Left lung (tissue), 14 donors: ENCODE measurements at places on chromosomes 4 and X.

DNA sequence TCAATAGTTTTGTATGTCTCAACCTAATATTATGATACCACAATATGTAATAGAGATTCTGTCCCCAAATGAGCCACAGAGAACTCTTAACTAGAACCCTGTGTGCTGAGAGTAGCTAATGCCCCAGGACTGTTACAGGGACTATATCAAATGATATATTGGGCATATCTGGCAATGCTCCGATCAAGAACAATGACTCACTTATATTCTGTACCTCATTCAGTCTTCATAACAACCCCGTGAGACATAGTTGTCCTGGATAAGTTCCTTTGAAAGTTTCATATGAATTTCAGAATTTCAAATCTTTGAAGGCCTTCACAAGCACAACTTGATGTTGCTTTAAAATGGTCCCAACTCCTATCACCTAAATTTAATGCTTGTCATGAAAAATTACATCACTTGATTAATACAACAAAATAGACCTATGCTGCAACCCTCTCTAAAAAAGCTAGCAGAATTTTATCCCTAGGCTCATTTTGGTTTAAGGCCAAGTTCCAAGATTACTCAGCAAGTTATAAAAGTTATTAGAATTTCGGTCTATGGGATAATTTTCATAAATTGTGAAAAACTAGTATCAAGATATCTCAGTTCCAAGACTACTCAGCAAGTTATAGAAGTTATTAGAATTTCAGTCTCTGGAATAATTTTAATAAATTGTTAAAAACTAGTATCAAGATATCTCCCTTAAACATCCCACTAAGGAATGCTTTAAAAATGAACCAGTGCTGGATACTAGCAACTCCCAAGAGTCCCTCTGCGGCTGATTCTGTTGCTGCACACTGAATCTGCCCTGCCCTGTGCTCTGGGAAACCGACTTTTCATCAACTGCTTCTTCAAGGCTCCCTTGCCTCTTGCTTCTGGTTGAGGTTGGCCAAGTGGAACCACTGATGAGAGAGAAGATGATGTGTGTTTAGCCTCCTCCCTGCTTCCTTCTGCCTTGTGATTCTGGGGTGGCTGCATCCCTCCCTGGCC lies 6.0 kb upstream of the ANXA3 start:
- DNase-seq, result no peak

GRCh38 chr4:80255329-80256095 lies 11.0 kb upstream of the FGF5 start:
- no peak for DNase-seq

- no peak for DNase-seq
These were observed 36.7 kb downstream of the SLC2A9 start for GRCh38 chr4:9984621-9985020.

DNA sequence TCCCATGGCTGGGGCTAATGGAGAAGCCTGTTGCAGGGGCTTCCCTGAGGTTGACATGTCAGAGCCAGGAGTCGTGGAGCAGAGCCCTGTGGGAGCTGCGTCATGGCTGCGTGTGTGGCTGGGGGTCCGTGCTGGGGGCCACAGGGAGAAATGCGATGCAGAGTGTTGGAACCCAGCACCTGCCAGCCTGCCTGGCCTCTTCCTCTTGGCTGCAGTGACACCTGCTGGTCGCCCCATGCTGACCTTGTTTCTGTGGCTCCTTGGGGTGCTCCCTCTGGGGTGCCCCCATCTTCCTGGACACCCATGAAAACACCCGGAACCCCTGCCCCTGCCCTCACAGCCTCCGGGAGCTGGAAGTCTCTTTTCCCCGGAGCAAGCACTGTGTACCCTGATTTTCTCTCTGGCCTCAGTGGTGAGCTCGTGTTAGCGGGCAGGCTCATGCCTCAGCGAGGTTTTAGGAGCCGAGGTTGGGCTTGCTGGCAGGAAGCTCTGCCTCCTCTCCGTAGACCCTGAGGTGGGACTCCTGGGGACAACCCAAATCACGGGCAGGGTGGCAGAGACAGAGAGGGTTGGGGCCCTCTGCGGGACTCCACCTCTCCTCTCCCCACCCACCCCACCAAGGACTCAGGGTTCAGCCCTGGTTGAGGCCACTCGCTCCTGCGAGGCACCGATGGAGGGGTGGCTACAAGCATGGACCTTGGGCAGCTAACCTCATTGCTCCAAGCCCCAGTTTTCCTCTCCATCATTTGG lies 103.7 kb downstream of the SORCS2 start:
- no peak for DNase-seq

DNA sequence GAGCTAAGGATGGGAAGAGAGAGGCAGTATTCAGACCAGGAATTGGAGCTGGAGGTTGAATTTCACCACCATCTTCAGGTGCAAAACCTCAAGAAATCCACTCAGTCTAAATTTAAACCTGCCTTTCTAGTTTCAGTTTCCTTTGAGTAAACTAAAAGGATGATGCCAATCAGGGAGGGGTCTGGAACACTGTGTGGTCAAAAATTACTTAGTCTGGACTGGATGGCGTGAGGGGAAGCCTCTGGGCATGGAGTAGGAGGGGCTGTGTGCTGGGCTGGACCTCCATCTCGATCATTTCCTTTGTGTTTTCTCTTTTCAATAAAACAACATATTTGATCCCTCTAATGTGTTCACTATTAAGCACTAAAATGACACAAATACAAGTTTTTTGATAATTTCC lies 120.1 kb downstream of the GC start:
- DNase-seq, result no peak
